Glomerular endothelial cell (primary cell): ENCODE measurements at places on chromosomes 5 and 9. TPM values are rescaled to one million over a fixed set of nuclear protein-coding genes. Genes with fewer than 3 reads are reported as not detected.

- DNase-seq, result no peak
Observed at GRCh38 chr5:58184910-58185309, 275.0 kb downstream of the PLK2 start.

GRCh38 chr5:132261881-132262845, 4.7 kb downstream of the PDLIM4 start:
- no peak for DNase-seq

- DNase-seq, result no peak
Observed at GRCh38 chr9:16247188-16247875, 623.1 kb downstream of the BNC2 start.

The PCDHB9 gene
- 0.15 and 0.41 TPM in 2 replicates for total RNA-seq

DNA sequence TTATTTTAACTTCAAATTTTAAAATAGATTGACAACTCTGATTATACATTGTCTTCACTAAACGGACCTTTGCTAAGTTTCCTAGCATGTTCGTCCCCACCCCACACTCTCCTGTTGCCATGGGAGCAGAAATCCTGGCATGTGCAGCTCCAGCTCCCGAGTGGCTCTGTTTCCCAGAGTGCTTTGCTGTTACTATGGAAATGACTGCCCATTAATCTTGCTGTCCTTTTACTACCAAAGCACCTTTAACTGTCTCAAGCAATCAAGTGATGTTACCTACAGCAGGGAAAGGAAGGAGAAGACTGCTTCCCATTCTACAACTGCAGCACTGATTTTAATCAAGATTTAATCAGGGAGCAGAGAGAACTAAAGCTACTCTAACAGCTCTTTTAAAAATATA, 212.0 kb upstream of the KIF2A start:
- DNase-seq, result no peak

The ACSL6 gene
- not detected in 2 replicates for total RNA-seq
